ENCODE measurements at places on chromosomes 16 and 17. TPM values are rescaled to one million over a fixed set of nuclear protein-coding genes. Genes with fewer than 3 reads are reported as not detected.
A peak's percentile ranks its signal among the peaks of the same experiment; 100 is the strongest.

DNA sequence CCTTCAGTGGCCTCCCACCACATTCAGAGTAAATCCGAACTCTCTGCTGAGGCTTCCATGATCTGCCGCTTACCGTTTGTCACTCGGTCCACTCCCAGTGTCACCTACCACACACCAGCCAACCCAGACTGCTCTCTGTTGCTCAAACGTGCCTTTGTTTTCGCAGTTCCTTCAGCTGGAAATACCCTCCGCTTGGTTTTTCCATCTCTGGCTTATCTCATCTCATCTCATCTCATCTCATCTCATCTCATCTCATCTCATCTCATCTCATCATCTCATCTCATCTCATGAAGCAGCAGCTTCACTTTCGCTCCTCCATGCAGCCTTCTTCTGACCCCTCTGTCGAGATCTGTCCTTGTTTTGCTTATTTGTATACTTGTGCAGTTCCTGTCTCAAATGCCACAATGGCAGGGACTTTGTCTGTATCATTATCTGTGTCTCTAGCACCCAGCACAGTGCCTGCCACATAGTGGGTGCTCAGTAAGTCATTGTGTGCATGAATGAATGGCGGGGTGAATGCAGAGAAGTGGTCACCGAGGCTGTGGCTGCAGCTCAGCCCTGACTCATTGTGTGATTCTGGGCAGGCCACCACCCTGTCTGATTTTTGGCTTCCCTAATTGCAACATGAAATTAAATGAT, 3.8 kb upstream of the SNX20 start:
- H3K27ac ChIP-seq, result no peak overlapping the region
- no peaks in the 10 kb centered on the region for H3K36me3 ChIP-seq
- H3K4me3 ChIP-seq, result no peak overlapping the region

DNA sequence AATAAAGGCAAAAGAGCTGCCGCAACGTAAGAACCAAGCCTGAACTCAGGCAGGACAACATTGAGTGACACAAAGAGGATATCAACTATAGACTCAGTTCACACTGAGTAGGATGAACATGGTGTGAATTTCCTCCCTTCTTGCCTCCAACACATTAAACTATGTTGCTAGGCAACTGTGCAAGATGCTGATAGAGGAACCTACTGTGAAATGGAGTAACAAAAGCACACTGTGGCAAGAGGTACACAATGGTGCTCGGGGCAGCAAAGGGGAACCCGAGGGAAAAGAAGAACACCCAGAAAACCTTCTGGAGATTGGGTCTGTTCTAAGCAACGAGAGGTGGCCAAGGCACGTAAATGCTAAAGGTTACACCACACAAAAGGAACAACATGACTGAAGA, 34.1 kb downstream of the GRB2 start:
- no peaks in the 10 kb centered on the region for H3K36me3 ChIP-seq
- H3K27ac ChIP-seq, result no peak overlapping the region
- H3K4me1 ChIP-seq, result peaks cover 57% of the 10 kb centered on the region
- H3K27me3 ChIP-seq, result no peaks in the 10 kb centered on the region
- H3K4me3 ChIP-seq, result no peak overlapping the region

DNA sequence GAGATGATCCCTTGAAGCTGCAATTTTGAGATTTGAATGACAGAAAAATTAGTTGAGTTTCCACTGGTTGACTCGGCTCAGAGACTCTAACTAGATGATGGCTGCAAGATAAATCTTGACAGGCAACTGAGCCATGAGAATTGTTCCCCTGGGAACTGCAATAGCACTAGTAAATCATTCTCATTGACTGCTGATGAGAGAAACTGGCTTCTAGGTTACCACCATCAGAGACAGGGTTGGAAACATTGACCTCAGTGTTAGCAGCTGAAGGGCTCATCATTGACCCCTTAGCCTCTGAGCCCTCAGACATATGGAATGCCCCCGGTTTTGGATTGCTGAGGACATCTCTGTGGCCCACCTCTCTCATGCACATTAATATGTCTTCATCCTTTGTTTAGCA, 125.4 kb upstream of the COX10 start:
- DNase-seq, result no peak
- H3K27ac ChIP-seq, result no peak overlapping the region
- H3K27me3 ChIP-seq, result no peaks in the 10 kb centered on the region
- H3K36me3 ChIP-seq, result no peaks in the 10 kb centered on the region
- no peak overlapping the region for H3K4me3 ChIP-seq
- no peaks in the 10 kb centered on the region for H3K4me1 ChIP-seq

DNA sequence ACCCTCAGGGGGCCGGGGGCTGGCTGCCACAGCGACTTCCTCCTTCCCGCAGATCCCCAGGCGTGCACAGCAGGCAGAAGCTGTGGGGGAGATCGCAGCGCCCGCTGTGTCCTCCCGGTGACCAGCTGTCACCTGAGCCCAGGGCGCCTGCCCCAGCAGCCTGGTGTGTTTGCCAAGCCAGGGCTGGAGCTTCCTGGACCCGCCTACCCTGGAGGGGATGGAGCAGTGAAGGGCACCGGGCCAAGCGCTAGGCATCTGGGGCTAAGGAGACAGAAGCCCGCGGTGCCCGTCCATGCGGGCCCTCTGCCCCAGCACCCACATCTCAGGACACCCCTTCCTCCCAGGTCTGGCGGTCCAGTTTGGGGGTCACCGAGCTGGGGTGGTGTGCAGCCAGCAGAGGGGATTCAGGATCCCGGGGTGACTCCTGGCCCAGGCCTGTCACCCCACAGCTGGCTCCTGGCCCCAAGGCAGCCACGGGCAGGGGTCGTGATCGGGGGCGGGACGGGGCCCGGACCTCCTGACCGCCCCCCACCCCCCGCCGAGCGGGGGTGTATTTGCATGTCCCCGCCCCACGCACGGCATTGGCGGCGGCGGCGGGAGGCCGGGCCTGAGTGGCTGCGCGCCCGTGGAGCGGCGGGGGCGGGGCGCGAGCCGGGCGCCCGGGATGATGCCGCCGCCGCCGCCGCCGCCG, at the start of gene RAB26:
RAB26 (plus strand) TSS at position 645 of the 691 bp plus-strand sequence. CDS start 159 bp downstream, outside the sequence.
- peak within 1 kb of the TSS; percentile 71 for H3K4me3 ChIP-seq
- DNase-seq, result peak; percentile 94
- no peaks in the 10 kb centered on the region for H3K36me3 ChIP-seq
- H3K4me1 ChIP-seq, result peaks cover 35% of the 10 kb centered on the region
- no peaks in the 10 kb centered on the region for H3K27me3 ChIP-seq
- no peak within 1 kb of the TSS for H3K27ac ChIP-seq

DNA sequence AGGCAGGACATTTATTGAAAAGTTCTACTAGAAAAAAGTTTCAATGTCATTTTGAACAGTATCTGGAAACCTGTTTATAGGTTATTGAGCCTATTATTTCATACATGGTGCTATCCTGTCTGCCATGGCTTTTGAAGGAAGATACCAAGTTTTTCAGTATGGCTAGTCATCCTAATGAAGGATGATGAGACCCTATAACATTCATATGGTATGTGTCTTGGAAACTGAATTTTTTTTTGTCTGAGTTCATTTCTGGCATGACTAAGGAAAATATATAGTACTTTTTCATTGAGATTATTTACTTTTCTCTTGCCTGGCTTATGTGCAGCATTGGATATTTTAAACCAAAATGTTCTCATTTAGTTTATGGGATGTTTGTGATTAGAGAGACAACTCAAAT, 30.2 kb downstream of the CLTC start:
- DNase-seq, result no peak
- H3K27me3 ChIP-seq, result no peaks in the 10 kb centered on the region
- no peak overlapping the region for H3K4me3 ChIP-seq
- no peak overlapping the region for H3K27ac ChIP-seq

- no peak overlapping the region for H3K4me3 ChIP-seq
- H3K27ac ChIP-seq, result peak overlapping the region; percentile 91
- no peak for DNase-seq
These were observed 19.7 kb downstream of the CYB5B start for GRCh38 chr16:69443927-69444631.

DNA sequence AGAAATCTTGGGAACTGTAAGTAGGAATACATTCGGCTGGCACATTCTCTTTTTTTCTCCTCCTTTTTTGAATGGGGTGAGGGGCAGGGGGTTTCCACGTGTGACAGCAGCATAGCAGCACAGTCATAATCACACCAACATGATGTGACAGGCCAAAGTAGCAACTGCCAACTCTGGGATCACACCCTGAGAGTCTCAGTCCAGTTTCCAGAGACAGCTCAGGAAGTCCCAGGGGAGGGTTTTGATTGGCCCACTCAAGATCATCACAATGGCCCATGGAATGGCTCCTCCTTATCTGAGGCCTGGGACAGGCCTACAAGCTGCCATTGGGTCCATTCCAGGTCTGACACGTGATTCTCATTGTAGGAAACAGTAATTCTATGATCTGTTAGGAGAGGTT, 207.1 kb upstream of the ASIC2 start:
- H3K36me3 ChIP-seq, result no peaks in the 10 kb centered on the region
- H3K27me3 ChIP-seq, result no peaks in the 10 kb centered on the region
- peak; percentile 28 for DNase-seq
- H3K4me1 ChIP-seq, result no peaks in the 10 kb centered on the region
- peak overlapping the region; percentile 22 for H3K27ac ChIP-seq

DNA sequence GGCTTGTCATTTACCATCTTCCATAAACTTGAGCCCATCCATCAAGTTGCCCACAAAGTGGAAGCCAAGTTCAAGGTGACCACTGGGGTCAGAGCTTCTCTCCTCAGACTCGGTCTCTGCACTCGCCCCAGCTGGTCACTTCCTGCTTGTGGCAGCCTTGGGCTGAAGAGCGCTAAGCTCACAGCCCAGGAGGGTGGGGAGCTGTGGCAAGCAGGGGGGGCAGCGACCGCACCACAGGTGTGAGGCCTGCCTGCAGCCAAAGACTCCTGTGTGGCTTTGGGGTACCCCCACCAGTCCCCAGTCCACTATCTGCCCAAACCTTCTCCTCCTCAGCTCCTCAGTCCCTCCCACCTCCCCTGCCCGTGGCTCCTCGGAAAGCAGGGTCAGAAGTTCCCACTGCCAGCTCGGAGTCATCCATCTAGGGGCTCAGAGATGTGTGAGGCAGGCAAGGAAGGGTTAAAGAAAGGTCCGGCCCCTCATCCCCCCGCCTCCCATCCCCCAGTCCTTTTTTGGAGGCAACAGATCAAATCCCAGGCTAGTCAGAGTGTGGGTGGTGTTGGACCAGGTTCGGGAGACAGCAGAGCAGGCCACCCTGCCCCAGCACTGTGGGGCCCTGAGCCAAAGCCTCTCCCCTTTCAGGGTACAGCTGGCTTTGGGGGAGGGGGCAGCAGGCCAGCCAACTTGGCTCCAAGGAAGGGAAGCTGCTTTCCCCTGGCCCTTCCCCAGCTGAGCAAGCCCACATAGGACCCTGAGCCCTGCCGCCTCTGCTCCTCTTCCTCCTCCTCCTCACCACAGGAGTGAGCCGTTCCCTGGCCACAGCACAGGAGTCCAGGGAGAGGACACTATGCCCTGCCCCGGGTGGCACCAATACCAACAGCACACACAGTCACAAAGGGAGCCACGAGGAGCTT, 3.2 kb downstream of the CSF3 start:
- H3K27me3 ChIP-seq, result no peaks in the 10 kb centered on the region
- DNase-seq, result no peak
- no peak overlapping the region for H3K4me3 ChIP-seq
- peaks cover 43% of the 10 kb centered on the region for H3K4me1 ChIP-seq

GRCh38 chr16:73874324-73874723, 422.3 kb upstream of the PSMD7 start:
- H3K27ac ChIP-seq, result no peak overlapping the region
- H3K4me1 ChIP-seq, result no peaks in the 10 kb centered on the region

- H3K27ac ChIP-seq, result no peak overlapping the region
- no peak overlapping the region for H3K4me3 ChIP-seq
- H3K36me3 ChIP-seq, result no peaks in the 10 kb centered on the region
- peaks cover 4% of the 10 kb centered on the region for H3K4me1 ChIP-seq
These were observed 42.1 kb downstream of the GPRC5B start for GRCh38 chr16:19842426-19843157.

GRCh38 chr17:8223356-8224126, 13.2 kb upstream of the AURKB start:
- peak; percentile 81 for DNase-seq
- H3K4me3 ChIP-seq, result no peak overlapping the region
- no peaks in the 10 kb centered on the region for H3K27me3 ChIP-seq
- peaks cover 19% of the 10 kb centered on the region for H3K4me1 ChIP-seq
- peaks cover 11% of the 10 kb centered on the region for H3K36me3 ChIP-seq

GRCh38 chr17:56913353-56913866, 439 bp downstream of the TRIM25 start:
- peaks cover 46% of the 10 kb centered on the region for H3K4me1 ChIP-seq
- H3K36me3 ChIP-seq, result no peaks in the 10 kb centered on the region
- DNase-seq, result no peak
- no peaks in the 10 kb centered on the region for H3K27me3 ChIP-seq
- peak overlapping the region; percentile 92 for H3K27ac ChIP-seq

DNA sequence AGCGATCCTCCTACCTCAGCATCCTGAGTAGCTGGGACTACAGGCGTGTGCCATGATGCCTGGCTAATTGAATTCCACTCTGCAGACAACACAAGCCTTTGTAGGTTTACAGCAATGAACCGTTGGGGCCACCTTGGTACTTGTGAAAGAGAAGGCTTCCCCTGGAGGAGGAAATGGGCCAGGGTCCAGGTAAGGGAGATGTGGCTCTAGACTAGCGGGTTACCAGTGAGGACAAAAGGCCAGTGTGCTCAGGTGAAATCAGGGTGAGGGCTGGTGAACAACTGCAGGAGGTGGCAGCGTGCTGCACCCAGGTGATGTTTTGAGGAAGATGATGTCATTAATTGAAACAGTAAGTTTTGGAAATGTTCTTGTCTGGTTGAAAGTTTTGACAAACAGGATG, 6.7 kb downstream of the SDR42E1 start:
- no peaks in the 10 kb centered on the region for H3K36me3 ChIP-seq
- no peak overlapping the region for H3K27ac ChIP-seq
- no peak for DNase-seq
- no peak overlapping the region for H3K4me3 ChIP-seq
- H3K4me1 ChIP-seq, result no peaks in the 10 kb centered on the region

DNA sequence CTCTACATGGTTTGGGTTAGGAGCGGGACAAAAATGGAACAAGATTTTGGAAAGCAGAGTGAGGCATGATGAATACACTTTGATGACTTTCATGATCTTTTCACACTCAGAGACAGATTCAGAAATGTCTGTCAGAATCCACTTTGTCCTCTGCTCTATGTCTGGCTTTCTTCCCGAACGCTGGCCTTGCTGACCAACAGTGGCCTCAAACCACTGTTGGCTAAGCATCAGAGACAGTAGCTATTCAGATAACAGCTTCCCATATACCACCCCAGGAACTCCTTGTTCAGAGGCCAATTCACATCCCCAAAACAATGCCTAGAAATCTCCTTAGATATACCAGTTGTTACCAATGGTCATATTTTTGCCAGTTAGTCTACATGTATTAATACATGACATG, 40.9 kb downstream of the FBXL20 start:
- peaks cover 20% of the 10 kb centered on the region for H3K4me1 ChIP-seq
- H3K36me3 ChIP-seq, result no peaks in the 10 kb centered on the region
- H3K27me3 ChIP-seq, result no peaks in the 10 kb centered on the region
- DNase-seq, result peak; percentile 64
- H3K4me3 ChIP-seq, result no peak overlapping the region

- H3K36me3 ChIP-seq, result no peaks in the 10 kb centered on the region
- H3K4me3 ChIP-seq, result no peak overlapping the region
- no peak for DNase-seq
- no peaks in the 10 kb centered on the region for H3K4me1 ChIP-seq
- H3K27ac ChIP-seq, result no peak overlapping the region
These were observed 252.7 kb downstream of the PARN start for GRCh38 chr16:14377326-14377725.

The KRTAP9-8 gene
- total RNA-seq, result not detected

The ABCC6 gene
- total RNA-seq, result 4.3 TPM

The CBFA2T3 gene
- 0.78 TPM for total RNA-seq

The ASB16 gene
- total RNA-seq, result 0.22 TPM

The PIGS gene
- total RNA-seq, result 64.9 TPM

The WDR45B gene
- total RNA-seq, result 90.3 TPM

The PTGES3L gene
- total RNA-seq, result not detected

The CCL14 gene
- total RNA-seq, result 129 TPM

The TM4SF5 gene
- not detected for total RNA-seq

The SARM1 gene
- total RNA-seq, result 23.1 TPM

The TBC1D3C gene
- total RNA-seq, result not detected

The CIBAR2 gene
- total RNA-seq, result 0.30 TPM

The ARL5C gene
- total RNA-seq, result not detected

All from adrenal gland (tissue), 19 donors.